ENCODE measurements at places on chromosomes 5 and 9. TPM values are rescaled to one million over a fixed set of nuclear protein-coding genes. Genes with fewer than 3 reads are reported as not detected.

The OR13C3 gene
- not detected for total RNA-seq

The ABO gene
- not detected for total RNA-seq

The NRG2 gene
- total RNA-seq, result 0.13 TPM

The PCA3 gene
- total RNA-seq, result 0.30 TPM

The ACSL6 gene
- not detected for total RNA-seq

The SLC36A3 gene
- total RNA-seq, result not detected

GRCh38 chr5:137221943-137222342, 277.2 kb downstream of the SPOCK1 start:
- DNase-seq, result no peak

DNA sequence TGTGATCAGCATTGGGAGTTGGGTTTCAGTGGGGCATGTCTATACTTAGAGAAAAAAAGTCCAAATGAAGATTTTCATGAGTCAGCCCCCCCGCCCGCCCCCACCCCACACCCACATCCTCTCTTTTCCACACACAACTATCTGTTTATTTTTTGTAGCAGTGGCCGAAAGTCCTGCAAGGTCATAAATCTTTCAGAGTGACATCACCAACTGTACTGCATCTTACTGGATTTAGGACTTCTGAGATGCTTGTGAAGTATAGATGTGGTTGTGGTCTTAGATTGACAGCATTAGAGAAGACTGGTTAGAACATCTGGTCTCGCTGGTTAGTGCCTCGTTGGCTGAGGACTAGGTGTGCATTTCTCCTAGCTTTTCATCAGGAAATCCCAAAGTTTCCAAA, 7.3 kb upstream of the ROPN1L start:
- no peak for DNase-seq

- DNase-seq, result no peak
These were observed 78.3 kb downstream of the PARP8 start for GRCh38 chr5:50744776-50745175.

GRCh38 chr5:149053072-149053695, 9.7 kb downstream of the SH3TC2 start:
- peak; percentile 11 for DNase-seq

GRCh38 chr5:40277161-40277906, 402.4 kb upstream of the PTGER4 start:
- no peak for DNase-seq

DNA sequence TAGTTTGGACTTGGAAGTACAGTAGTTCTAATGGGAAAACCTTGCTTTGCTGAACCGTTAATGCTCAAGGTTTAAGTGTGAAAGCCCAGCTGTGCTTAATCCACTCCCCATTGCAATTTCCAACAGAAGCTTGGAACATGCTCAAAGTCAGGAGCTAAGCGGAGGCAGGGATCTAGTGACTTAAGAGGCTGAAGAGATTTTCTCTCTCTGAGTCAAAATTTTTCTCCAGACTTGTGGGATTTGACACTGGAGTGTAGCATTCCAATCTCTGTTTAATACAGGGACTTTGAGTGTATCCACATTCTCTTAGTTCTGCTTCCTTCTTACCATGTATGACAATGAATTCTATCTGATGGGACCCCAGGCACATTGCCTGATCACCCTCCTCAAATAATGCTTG, 471.8 kb downstream of the KIF4B start:
- DNase-seq, result peak; percentile 14

GRCh38 chr5:148913985-148914431, 87.6 kb downstream of the ADRB2 start:
- peak; percentile 38 for DNase-seq

GRCh38 chr9:99039505-99040182, 65.3 kb upstream of the TGFBR1 start:
- DNase-seq, result no peak

DNA sequence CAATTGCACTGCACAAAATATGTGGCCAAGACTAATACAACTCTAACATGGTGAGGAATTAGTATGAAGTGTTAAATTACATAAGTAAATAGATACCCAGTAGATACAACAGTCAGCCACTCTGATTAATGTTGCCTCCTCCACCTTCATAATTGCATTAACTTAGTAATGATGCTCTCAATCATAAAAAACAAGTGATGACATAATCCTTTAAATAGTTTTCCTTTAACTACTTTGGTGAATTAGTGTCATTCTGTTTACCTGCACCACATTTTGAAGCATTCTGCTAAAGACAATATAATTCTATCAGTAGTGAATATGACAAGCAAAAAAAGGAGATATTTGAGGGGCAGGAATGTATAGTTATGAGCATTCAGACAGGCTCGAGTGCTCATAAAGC, 265.9 kb upstream of the SLC24A2 start:
- no peak for DNase-seq

DNA sequence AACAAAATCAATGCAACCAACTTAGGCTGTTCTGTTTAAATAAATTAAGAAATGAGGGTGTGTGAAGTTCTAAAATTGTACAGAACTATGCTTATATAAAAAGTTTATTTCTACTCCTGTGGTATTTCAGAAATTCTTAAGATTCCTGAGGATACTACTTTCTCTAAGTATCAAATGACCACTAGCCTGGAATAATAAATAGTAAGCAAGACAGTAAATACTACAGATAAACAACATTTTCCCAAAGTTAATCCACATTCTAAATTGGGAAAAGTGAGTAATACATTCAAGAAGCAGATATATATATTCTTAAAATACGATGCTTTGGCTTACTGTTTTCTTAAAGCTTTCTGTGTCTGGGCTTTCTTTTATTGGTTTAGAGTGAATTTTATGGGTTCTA, 29.5 kb downstream of the CCNH start:
- DNase-seq, result no peak

GRCh38 chr5:128002425-128002824, 81.1 kb upstream of the SLC12A2 start:
- DNase-seq, result no peak

DNA sequence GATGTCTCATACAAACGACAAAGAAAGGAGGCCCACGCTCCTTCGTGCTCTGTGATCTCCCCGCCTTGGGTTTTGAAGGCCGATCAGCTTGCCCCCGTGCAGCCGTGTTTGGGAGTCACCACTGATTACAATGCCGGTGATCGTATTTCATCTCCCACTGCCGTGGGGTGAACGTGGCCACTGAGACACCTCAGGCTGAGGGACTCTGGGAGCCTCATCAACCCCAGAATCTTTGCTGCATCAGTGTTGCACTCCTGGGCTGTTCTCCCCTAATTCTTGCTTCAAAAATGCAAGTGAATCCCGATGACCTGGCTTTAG, 194.2 kb downstream of the HSPA4 start:
- no peak for DNase-seq

GRCh38 chr5:73373814-73374510, 74.6 kb downstream of the FOXD1 start:
- no peak for DNase-seq

DNA sequence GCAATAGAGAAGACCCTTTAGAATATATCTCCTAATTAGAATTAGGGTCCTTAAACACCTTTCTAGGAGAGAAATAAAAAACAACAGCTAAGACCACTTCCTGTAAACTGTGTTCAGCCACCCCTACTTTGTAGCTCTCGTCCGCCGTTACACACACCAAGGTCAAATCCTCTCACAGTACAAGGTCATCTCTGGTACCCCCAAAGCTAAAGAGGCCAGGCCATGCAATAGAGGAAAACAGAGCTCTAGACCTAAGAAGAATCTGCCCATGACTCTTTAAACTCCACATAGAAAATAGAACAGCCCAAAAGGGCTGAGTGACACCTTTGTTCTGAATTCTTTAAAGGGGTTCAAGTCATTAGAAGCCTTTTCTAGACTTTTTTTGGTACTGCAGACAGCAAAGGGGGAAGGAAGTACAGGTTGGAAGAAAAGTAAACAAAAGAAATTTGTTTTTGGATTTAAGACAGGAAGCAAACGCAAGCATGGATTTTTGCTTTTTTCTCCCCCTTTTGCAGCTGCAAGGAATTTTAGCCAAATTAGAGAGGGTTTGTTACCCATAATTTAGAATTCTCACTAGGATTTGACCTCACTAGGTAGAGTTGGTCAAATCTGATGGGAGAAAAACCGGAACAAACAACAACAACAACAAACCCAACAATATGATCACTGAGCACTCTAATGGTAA, 13.4 kb upstream of the FANCC start:
- no peak for DNase-seq

GRCh38 chr5:150658699-150659265, 2.3 kb upstream of the MYOZ3 start:
- no peak for DNase-seq

GRCh38 chr5:110625376-110625999, 101.0 kb downstream of the TMEM232 start:
- peak; percentile 31 for DNase-seq

DNA sequence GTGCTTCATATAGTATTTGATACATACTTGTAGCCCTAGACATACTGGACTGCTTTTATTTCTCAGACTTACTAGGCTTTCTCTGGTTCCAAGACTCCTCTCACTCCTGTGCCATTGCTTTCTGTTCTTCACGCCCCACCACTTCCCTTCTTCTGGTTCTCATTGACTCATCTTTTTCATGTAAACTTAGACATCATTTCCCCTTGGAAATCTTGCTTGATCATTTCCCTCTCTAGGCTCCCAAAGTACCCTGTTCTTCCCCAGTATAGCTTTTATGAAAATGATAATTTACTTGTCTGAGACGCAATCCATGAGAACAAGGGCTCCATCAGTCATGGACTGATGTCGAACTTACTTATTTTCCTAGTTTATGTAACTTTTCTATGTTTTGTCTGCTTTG, 83.5 kb downstream of the TLR4 start:
- no peak for DNase-seq

GRCh38 chr5:83219077-83219476, 141.7 kb downstream of the XRCC4 start:
- DNase-seq, result no peak

GRCh38 chr5:78612227-78613150, 36.1 kb downstream of the LHFPL2 start:
- no peak for DNase-seq

DNA sequence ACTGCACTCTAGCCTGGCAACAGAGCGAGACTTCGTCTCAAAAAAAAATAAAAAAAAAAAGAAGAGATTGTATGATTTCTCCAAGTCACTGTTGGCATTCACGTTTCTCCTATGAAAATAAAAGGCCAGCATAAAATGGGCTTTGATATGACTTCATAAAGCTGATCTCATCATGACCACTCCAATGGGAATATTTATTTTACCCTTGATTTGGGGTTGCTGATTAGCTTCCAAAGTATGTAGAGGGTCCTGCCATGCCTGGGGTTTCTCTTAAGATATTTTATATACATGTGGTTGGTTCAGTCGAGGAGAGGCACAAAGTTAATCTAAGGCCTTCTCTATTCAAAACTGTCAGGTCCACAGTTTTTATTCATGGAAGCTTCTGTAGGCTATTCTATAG, 247.0 kb upstream of the TNC start:
- DNase-seq, result no peak
